ENCODE measurements at places on chromosomes 7 and 10.

- DNase-seq, result no peak
These were observed 87.4 kb downstream of the CCDC3 start for GRCh38 chr10:12914111-12914510.

GRCh38 chr10:131729361-131729760 lies 171.4 kb upstream of the PPP2R2D start:
- no peak for DNase-seq

- DNase-seq, result no peak
These were observed 68.5 kb downstream of the ITGA8 start for GRCh38 chr10:15651175-15651574.

GRCh38 chr10:46312953-46313352 lies 26.2 kb downstream of the ANTXRL start:
- no peak for DNase-seq

- DNase-seq, result no peak
These were observed 341.7 kb upstream of the SMIM30 start for GRCh38 chr7:113460067-113460466.

DNA sequence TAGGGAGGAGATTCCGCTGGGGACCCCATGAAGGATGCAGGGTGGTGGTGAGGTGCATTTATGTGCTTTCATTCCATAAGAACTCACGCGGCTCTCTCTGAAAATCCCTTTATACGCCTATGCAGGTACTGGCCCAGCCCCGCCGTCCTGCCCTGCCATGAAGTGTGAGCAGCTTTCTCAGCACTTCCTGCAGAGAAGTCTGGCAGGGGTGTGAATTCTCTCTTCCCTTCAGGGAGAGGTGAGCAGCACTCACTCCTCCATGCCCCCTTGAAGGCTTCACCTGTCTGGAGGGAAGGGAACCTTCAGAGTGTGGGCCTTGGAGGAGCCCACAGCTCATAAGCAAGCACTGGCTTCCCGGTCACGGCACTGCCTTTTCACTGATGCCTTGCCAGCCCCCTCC lies 34.0 kb downstream of the PPP2R2D start:
- no peak for DNase-seq

GRCh38 chr10:72250666-72251065 lies 23.1 kb upstream of the DDIT4 start:
- DNase-seq, result no peak

GRCh38 chr7:24763303-24763901 lies 6.1 kb upstream of the GSDME start:
- no peak for DNase-seq

GRCh38 chr7:80324032-80324431 lies 187.8 kb downstream of the GNAT3 start:
- DNase-seq, result no peak

- no peak for DNase-seq
These were observed 274.2 kb downstream of the DOCK4 start for GRCh38 chr7:111931958-111932357.

- DNase-seq, result no peak
These were observed 8.0 kb upstream of the CALU start for GRCh38 chr7:128731184-128731583.

- DNase-seq, result no peak
These were observed 126.2 kb downstream of the PRPF18 start for GRCh38 chr10:13712837-13713581.

- DNase-seq, result no peak
These were observed 5.7 kb upstream of the ZC3HAV1L start for GRCh38 chr7:139041378-139042085.

DNA sequence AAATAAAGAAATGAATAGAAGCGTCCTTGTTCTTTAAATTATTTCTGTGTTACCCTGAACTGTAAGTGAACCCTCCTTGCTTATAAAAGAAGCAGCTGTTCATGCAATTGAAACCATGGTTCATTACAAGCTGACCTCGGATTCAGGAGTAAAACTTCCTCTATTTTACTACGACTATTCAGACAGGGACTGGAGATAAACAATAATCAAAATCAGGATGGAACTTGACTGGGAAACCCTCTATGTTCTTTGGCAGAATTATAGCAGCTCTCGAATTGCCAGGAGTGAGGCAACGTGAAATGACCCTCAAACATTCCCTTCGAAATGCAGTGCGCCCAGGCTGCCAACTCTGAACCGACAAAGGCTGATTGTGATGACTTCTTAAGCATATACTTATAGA lies 172.1 kb downstream of the CYP26A1 start:
- no peak for DNase-seq

Measured in activated CD4-positive, CD25-positive, alpha-beta regulatory T cell (primary cell).